ENCODE measurements at places on chromosomes 3 and 15.

DNA sequence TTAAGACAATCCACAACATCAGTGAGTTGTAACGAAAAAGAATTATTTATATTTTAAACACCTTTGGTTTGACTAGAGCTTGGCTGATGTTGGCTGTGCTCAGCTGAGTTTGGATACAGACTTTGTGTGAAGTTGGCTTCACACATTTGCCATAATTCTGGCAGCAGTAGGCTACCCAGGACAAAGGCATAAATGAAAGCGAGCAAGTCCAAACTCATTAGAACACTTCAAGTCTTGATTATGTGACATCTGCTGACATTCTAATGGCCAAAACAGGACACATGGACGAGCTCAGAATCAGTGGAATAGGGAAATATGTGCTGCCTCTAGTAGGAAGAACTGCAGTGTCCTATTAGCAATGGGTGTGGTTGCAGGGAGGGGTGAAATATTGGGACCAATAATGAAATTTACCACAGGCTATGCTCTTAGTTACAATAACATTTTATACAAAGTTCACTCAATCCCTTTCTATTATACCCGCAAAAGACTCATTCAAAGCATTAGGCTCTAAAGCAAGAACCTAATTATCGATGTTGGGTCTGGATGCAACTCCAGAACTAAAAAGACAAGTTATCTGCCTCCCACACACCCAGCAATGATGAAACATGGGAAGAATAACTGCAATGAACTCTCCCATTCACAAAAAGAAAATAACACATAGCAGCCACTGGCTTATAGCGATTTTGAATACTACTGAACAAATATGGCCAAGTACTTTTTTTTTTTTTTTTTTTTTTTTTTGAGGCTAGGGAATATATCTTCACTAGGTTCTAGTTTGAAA lies 493.9 kb upstream of the RASGRP1 start:
- no peak for DNase-seq

GRCh38 chr15:25208735-25209134 lies 230.1 kb downstream of the UBE3A start:
- DNase-seq, result no peak

DNA sequence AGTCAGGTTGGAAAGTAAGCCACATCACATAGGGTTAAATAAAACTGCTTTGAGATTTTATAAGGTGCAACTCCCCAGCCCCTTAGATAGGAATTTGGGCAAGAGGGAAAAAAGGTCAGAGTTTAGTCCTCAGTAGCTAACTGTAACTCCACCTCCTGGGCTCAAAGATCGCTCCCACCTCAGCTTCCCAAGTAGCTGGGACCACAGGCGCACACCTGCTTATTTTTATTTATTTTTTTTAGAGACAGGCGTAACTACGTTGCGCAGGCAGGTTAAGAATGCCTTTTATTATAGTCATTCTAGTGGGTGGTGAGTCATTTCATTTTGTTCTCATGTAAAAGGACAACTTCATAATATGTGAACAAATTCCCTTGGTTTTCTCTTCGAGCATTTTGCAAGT lies 14.7 kb downstream of the TM2D3 start:
- DNase-seq, result no peak

DNA sequence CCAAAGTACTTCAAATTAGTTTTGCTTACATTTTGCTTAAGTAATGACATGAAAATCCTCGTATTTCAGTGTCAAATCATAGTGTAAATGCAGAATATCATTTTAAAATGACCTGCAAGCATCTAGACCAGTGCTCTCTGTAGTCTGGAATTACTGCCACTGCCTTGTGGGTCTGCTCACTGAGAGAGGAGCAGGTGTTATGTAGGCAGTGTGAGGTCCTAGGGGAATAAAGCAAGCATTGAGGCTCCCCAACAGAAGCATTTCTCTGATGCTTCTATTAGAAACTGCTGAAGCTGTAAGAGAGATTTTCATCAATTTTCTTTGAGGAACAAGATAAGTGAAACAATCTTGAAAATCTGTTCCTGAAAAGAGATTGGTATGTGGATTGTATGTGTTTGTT lies 253.2 kb downstream of the BBX start:
- no peak for DNase-seq

- DNase-seq, result no peak
Measured at GRCh38 chr15:69793781-69794451, 303.8 kb downstream of the TLE3 start.

- DNase-seq, result no peak
Measured at GRCh38 chr15:25054943-25055342, 100.2 kb downstream of the SNRPN start.

DNA sequence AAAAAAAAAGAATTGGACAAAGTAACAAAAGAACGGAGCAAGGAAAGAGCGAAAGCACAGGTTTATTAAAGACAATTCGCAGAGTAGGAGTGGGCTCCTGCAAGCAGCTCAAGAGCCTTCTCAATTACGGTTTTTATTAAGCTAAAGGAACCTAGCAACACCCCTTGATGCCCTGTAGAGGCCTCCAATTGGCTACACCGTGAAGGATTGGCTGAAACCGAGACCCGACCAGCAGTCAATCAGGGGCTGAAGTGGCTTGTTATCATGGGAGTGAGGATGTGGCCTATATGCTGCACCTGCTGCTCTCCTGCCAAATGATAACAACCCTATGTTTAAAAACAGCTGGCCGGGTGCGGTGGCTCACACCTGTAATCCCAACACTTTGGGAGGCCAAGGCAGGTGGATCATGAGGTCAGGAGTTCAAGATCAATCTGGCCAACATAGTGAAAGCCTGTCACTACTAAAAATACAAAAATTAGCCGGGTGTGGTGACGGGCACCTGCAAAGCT lies 20.4 kb upstream of the AP3B2 start:
- no peak for DNase-seq

DNA sequence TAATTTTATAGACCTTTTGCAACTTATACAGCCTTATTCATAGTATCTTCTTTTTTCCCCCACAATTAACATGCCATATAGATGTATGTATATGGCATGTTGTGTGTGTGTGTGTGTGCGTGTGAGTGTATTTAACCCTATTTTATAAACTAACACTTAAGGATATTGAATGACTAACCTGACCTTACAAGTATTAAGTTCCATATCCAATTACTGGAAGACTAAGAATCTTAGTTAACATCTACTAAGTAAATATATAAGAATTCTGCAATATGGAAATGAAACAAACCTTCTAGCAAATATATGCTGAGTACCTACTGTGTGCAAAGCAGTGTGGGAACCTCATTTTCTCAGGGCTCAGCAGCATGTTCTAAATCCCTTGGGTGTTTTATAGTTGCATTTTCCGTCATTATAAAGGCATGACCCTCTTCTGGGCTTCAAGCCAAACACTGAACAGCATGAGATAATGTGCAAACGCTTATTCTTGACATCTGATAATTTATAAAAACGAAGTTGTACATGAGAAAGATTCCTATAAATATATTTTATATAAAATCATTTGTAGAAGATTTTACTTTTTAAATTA lies 105.5 kb downstream of the NLGN1 start:
- no peak for DNase-seq

DNA sequence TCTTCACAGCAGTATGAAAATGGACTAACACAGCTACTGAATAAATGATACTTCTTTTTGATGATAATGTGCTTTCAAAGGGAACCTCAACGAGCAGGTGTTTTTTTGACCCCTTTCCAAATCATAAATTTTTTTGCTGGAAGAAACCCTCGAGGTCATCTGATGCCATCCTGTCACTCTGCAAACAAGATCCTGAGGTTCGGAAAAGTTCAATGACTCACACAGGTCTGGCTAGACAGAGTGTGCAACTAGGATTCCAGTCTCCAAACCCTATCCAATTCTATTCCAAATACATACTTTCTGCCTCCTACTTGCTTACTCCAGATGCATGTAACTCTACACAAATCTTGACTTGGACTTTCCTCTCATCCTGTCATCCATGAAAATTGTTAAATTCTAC lies 124.7 kb downstream of the NEDD4 start:
- no peak for DNase-seq

DNA sequence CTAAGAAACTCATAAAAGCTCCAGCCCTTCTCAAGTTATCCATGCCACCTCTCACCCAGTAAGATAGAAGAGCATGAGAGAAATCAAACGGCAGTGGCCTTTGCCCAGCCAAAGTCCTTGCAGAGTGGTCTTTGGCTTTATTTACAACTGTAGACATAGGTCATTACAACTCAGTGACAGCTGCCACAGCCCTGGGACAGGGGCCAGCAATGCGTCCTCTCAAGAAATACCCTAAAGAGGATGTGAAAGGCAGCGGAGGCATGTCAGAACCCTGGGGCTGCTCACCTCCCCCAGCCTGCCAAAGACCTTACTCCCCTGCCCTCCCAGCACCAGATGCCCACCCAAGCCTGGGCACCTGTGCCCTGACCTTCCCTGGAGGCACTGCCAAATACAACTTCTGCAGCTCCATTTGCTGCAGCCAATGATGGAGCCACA lies 6.3 kb downstream of the ACAA1 start:
- DNase-seq, result no peak

- no peak for DNase-seq
Measured at GRCh38 chr3:65636326-65636725, 402.4 kb downstream of the MAGI1 start.

GRCh38 chr15:65939901-65940617 lies 70.8 kb downstream of the RAB11A start:
- no peak for DNase-seq

DNA sequence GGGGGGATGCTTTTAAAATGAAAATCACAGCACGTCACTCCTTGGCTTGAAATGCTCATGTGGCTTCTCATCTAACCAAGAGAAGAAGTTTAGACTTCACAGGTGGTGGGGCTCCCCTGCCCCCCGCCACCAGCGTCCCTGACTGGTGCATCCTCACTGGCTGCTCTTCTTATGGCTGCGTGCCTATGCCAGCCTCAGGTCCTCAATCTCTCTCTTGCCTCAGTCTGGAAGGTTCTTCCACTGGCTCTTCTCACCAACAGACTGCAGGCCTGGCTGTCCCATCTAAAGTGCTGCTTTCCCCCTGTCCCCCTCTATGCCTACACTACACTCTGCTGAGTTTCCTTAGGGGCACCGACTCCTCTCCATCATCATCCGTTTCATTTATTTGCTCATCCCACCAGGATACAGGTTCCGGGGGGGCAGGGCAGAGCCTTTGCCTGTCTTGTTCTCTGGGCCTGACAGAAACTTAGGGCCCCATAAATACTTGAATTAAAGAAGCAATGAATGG lies 20.6 kb downstream of the ABTB1 start:
- DNase-seq, result no peak

- no peak for DNase-seq
Measured at GRCh38 chr3:140236836-140237501, 302.0 kb downstream of the CLSTN2 start.

GRCh38 chr3:65971293-65972252 lies 67.1 kb downstream of the MAGI1 start:
- DNase-seq, result no peak

GRCh38 chr3:31185062-31185357 lies 290.5 kb upstream of the GADL1 start:
- no peak for DNase-seq

GRCh38 chr3:58004973-58005372 lies 3.2 kb upstream of the FLNB start:
- no peak for DNase-seq

GRCh38 chr3:43341788-43342187 lies 55.4 kb downstream of the SNRK start:
- DNase-seq, result no peak

- DNase-seq, result no peak
Measured at GRCh38 chr3:185936273-185936629, 1.6 kb downstream of the TRA2B start.

- no peak for DNase-seq
Measured at GRCh38 chr3:23798876-23799275, 6.9 kb upstream of the UBE2E1 start.

DNA sequence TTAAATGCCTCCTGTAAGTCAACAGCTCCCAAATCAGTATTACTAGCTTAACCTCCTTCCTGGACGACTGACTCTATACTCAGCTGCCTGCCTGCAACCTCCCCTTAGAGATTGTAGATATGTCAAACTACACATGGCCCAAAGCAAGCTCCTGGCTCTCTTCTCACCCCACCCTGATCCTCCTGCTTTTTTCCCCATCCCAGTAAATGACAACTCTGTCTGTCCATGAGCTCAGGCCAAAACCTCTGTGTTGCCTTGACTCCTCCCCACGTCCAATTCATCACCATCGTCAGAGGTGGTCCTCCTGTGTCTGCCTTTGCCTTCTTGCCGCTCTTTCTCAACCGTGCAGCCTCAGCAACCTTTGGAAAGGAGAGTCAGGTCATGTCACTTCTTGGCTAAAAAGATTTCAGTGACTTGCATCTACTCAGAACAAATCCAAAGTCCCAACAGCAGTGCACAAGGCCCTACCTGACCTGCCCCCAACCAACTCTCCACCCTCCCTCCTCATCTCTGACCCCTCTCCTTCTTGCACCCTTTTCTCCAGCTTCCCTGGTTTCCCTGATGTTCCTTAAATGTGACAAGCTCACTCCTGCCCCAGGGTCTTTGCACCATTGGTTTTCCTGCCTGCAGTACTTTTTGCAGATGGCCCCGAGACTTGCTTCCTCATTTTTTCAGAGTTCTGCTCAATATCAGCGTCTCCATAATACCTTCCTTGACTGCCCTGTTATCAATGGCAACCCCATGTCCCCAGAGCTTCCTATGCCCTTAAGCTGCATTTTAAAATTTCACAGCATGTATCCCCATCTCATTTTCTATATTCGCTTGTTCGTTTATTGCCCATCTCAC lies 52.8 kb downstream of the LSM3 start:
- no peak for DNase-seq

- no peak for DNase-seq
Measured at GRCh38 chr3:150784747-150785125, 21.8 kb upstream of the SIAH2 start.

- DNase-seq, result no peak
Measured at GRCh38 chr3:144104186-144104585, 132.6 kb downstream of the DIPK2A start.

DNA sequence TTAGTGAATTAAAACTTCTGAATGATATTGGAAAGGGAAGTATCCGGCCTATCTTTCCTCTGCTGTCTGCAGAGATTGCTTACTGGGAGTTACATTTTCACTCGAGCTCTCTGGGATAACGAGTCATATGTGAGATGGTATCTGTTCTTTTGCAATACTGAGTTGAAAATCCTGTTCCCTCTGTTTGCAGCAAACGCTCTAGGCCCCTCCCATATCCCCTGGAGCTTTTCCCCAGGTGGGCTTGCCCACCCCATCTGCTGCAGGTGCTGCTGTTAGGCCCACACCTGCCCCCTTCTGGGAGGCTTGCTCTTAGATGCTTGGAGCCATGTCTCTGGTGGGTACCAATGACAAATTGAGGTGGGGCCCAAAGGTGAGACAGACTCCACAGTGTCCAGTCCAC lies 42.7 kb upstream of the MTMR10 start:
- DNase-seq, result no peak

DNA sequence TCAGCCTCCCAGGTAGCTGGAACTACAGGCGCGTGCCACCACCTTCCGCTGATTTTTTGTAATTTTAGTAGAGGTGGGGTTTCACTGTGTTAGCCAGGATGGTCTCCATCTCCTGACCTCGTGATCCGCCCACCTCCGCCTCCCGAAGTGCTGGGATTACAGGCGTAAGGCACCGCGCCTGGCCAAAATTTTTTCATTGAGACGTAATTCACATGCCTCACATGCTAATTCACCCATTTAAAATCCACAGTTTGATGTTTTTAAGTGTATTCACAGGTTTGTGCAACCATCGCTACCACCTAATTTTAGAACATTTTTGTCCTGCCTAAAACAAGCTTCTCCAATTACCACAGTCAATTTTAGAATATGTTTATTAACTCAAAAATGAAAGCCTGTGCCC lies 37.1 kb downstream of the SELENOT start:
- DNase-seq, result no peak

GRCh38 chr3:29348316-29348715 lies 67.4 kb downstream of the RBMS3 start:
- no peak for DNase-seq

GRCh38 chr3:138686771-138687221 lies 78.2 kb downstream of the FAIM start:
- no peak for DNase-seq
